ENCODE measurements at places on chromosomes 3 and 15. TPM values are rescaled to one million over a fixed set of nuclear protein-coding genes. Genes with fewer than 3 reads are reported as not detected.

GRCh38 chr15:59437142-59437816, 707 bp upstream of the FAM81A start:
- ATAC-seq: no peak

- ATAC-seq: no peak
These were observed 30.5 kb downstream of the LOXL1 start for GRCh38 chr15:73956743-73957135.

GRCh38 chr3:52299879-52300611, 12.4 kb downstream of the GLYCTK start:
- ATAC-seq: peak; percentile 60

DNA sequence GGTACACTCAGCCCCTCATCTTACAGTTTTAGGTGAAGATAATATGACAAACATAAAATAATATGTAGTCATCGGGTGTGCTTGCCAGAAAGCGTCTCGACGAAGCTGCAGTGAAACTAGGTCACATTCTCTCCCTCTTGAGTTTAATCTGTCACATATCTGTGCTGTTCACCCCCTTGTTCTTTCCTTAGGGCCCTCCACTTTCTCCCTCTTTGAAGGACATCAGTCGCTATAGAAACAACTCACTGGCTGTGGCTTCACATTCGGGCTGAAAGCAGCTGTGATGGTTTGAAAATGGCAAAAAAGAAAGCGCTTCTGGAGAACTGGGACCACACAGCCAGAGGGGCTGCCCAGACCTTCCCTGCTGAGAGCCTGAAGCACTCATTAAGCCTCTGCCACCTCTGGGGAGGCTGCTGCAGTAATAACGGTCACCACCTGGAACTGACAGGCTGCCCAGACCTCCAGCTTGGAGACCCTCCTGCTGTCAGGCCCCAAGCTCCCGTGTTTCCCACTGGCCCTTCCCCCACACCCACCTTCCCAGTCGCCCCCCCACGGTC, 50.3 kb downstream of the ABTB1 start:
- ATAC-seq: no peak

DNA sequence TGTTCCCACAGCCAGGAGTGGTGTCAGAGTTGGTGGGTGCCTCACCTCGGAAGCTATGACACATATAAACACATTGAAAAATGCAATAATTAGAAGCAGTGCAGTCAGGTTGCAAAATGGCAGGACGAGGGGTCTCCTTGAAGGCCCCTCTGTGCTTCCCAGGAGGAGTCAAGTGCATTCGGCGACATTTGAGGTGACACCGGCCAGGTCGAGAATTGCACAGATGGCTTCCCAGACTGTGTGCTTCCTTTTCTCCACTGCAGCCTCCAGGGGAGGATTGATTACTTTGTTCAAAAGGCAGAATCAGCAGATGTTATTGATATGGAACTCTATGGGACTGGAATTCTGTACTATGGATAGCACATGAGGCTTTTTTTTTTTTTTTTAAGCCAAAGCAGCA, 163.2 kb downstream of the MINAR1 start:
- ATAC-seq: no peak

- no peak for ATAC-seq
These were observed 9.7 kb upstream of the LMAN1L start for GRCh38 chr15:74802862-74803447.

DNA sequence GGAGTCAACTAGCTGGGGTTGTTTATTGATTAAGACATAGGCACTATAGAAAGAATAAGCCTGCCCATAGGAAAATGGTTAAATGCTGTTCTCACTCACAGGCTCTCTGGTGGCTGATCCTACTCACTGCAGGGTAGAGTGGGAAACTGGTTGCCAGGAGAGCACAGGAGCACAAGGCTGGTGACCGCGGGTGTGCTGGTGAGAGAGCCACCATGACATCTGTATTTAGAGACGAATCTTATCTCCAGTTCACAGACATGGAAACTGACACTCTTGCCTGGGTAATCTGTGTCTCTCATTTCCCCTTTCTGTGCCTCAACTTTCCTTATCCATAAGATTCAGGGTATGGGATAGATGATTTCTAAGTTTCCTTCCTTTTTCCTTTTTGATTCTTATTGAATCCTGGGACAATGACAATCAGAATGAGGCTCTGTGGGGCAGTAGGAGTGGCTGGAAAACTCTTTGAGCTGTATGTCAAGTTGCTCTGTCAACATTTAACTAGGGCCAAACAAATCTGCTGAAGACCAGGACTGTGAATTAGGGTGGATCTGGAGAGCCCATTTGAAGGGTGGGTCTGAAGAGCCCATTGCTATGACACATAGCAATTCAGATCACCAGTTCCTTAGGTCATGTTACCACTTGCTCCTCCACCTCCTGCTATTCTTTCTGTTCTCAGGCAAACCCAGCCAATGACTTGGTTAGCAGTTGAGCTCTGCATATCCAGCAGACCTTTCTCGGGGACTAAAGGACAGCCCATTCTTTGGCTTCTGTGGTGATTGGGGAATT, 286.1 kb upstream of the TBL1XR1 start:
- no peak for ATAC-seq

DNA sequence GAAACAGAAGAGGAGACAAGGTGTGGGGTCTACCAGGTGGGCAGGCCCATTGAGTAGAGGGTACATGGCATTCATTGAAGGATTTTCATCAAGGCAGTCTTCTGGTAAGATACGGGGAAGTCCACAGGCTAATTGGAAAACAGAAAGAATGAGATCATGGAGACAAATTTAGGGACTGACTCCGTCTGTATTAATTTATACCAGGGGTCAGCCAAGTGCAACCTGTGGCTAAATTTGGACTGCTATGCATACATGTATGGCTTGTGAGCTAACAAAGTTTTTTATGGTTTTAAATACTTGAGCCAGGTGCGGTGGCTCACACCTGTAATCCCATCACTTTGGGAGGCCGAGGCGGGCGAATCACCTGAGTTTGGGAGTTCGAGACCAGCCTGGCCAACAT, 21.1 kb upstream of the SNRPN start:
- no peak for ATAC-seq

GRCh38 chr3:32501783-32502117, 902 bp downstream of the CMTM6 start:
- no peak for ATAC-seq

DNA sequence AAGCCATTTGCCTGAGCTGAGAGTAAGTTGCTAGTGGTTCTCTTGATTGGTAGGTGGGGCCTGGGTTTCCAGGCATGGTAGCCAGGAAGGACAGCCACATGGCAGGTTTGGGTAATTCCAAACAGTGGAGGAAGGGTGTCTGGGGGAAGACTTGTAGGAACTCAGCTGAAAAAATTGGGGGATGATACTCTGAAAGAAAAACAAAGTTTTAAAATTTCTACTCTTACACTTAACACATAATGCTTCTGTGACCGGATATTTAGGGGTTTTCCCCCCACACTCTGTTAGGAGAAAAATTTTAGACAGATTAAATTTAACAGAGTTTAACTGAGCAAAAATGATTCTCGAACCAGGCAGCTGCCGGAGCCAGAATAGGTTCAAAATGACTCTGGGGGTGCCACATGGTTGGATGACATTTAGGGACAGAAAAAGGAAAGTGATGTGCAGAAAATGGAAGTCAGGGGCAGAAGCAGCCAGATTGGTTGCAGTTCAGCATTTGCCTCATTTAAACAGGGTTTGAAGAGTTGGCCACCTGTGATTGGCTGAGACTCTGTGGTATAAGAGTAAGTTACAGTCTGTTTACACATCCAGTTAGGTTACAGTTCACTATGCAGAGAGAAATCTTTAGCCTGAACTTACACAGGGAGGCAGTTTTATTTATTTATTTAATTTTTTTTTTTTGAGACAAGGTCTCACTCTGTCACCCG, 8.1 kb downstream of the B2M start:
- ATAC-seq: peak; percentile 12

DNA sequence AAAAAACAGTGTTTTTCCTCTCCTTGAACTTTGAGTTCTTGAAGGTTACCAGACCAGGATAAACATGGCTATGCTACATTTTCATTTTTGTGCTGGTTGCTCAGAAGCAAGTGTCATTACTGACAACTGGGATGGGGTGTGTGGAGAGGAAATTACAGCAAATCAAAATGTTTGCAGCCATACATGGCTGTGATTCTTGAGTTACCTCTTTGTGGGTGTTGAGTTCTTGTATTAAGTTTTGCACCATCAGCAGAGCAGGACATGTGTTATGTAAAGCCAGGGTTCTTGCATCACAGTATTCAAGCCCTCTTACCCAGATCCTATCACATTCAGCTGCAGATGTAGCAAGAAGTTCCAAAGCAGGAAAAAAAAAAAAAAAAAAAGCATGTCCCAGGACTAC, 53.9 kb upstream of the ATOSA start:
- no peak for ATAC-seq

- no peak for ATAC-seq
These were observed 6.6 kb downstream of the PARL start for GRCh38 chr3:183878071-183878470.

GRCh38 chr15:70096215-70097062, 1.3 kb downstream of the TLE3 start:
- ATAC-seq: peak; percentile 27

DNA sequence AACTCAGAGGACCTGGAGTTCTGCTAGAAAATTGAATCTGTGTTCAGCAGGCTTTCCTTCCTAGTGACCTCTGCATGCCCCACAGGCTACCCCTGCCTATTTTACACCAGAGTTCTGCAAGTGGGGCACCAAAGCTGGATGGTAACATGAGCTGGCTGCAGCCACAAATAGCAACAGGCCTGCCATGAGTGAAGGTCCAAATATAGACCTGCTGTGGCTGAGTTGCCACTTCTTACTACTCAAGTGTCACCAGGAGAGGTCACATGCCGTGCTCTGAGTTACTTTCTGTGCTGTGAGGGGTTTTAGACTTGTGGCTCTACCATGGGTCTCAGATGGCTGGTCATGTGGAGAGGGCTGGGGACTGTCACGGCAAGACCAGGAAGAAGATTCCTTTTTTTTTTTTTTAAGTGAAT, at the start of gene FSD2:
Gene FSD2, minus strand, starts transcription at position 76 of the 413 bp plus-strand sequence. CDS start 18,679 bp downstream, outside the sequence.
- no peak for ATAC-seq

Gene TRPM1
- 0.05 TPM for total RNA-seq

Gene STRIT1
- not detected for total RNA-seq

Gene SHC4
- 4.9 TPM for total RNA-seq

Gene SIDT1
- 6.1 TPM for total RNA-seq

Measured in motor neuron (in vitro differentiated cells).